IPS DF 6.9 (cell line): ENCODE measurements at places on chromosomes 13 and 19.

DNA sequence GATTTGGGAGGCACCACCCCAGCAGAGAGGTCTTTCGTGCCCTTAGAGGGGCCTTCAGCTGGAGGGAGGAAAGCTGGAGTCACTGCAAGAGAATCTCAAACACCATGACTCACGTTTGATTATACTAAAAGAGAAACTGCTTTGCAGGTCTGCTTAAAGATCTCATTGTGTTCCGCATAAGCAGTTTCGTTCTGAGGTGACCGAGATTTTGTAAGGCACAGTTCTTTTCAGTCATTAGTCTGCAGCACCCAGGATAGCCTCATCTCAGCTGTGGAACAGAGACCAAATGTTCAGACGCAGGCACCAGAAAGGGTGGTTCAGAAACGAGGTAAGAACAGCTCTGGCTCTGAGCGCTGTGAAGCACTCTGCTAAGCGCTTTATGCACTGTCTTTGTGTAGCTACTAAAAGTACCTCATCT, 71.2 kb upstream of the GTF3A start:
- no peak for DNase-seq

GRCh38 chr19:18053576-18054219, 33.0 kb downstream of the IL12RB1 start:
- DNase-seq = no peak

GRCh38 chr19:6101991-6102390, 8.3 kb downstream of the RFX2 start:
- DNase-seq = no peak

- no peak for DNase-seq
These were observed 388.2 kb downstream of the GPC6 start for GRCh38 chr13:93614776-93615175.

- DNase-seq = no peak
These were observed 18.9 kb downstream of the KDM4B start for GRCh38 chr19:4987692-4988370.

DNA sequence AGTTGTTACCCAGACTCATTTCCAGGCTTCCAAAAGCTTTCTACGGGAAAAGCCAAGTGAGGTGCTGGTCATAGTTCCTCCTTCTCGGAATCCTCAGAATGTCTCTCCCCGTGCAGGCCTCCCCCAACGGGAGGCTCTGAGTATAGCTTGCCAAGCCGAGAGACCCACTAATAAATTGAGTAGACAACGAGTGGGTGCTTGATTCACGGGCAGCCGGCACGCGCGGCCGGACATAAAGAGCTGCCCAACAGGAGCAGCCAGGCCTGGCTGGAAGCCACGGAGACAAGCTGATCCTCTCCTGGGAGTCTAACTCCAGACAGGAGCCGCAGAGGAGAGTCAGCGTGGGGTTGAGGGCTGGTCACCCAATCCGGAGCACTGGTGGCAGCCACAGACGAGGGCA, 43.4 kb upstream of the MEDAG start:
- no peak for DNase-seq

- no peak for DNase-seq
These were observed 11.2 kb upstream of the ADPRHL1 start for GRCh38 chr13:113464476-113464875.

GRCh38 chr13:90654970-90655369, 692.5 kb upstream of the MIR17HG start:
- no peak for DNase-seq

DNA sequence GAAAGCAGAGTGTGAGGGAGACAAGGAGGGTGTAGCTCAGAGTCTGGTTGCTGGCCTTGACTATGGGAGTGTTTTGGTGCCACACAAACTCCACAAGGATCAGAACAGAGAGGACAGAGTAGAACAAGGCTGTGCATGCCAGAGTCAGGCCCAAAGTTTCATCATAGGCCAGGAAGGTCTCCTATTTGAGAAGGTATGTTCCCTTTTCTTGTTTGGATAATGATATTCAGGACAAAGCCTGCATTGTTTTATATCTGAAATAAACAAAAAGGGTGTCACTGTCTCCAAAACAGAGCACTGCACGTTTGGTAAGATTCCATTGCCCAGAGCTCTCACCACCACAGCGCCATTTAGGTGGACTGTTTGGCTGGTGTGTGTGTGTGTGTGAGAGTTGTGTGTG, 3.1 kb upstream of the ZSCAN5A start:
- DNase-seq = no peak

GRCh38 chr13:74036373-74036772, 97.8 kb downstream of the KLF12 start:
- peak; percentile 54 for DNase-seq

GRCh38 chr19:47231215-47232054, 436 bp upstream of the BBC3 start:
- no peak for DNase-seq

- no peak for DNase-seq
These were observed 16.9 kb downstream of the IZUMO4 start for GRCh38 chr19:2113439-2114211.

DNA sequence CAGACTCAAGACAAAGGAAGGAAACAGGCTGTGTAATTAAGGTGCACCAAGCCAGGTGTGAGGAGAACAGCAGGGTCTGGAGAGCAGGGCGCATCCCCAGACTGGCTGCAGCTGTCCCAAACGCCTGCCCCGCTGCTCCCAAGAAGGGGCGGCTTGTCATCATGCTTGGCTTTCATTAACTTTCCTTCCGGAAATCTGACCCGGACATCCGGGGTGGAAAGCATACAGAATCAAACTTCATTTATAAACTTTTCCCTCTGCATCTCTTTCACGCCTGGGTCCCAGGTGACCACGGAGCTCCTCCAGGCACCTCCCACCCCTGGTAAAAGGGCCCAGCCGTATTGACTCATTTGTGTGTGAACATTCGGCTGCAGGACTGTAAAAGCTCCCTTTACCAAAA, 31.7 kb downstream of the TSHZ3 start:
- DNase-seq = no peak

DNA sequence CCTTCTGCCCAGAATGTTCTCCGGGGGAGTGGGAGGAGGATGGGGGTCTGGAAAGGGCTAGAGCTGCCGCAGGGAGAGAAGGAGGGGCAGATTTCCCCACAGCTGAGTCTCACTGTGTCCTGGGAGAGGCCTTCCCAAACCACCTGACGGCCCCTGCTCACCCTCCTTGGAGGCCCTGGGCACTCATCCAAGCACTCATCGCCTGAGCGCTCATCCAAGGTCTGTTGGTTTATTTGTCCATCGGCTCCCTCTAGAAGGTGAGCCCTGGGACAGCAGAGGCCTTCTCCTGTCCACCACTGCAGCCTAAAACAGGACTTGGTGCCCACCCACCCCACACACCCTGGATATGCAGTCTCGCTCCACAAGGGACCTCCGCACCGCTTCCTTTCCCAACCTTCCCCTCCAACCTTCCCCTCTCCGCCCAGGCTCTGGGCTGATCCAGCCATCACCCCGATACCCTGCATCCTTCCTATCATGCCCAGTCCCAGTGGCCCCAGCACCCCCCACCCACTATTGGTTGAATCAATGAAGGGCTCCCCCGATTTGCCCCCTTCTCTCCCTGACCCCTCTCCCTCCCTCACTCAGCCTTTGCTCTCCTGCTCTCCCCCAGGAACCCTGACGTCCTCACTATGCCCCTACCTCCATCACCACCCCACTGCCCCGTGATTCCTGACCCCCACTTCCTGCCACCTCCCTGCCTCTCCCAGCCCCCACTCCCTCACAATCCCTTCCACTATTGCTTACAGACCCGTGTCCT, 1.7 kb downstream of the UBXN6 start:
- DNase-seq = no peak

DNA sequence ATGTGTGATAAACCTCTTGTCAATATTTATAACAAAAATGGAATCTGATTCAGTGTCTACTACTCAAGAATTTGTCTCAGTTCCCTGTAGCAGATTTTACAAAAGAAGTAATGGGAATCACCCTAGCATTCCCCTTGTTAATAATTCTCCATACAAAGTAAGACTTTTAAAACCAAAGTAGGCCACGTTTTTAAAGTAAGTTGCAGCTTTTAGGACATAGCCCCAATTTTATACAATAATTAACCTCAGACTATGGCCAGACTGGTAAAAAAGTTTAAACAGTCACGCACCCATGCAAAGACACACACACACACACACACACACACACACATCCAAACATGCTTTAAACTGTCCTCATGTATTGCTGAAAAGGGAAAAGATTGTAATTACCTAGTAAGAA, 589.9 kb downstream of the PCDH9 start:
- DNase-seq = no peak

- DNase-seq = no peak
These were observed 8.5 kb upstream of the CEACAM7 start for GRCh38 chr19:41696402-41697197.

DNA sequence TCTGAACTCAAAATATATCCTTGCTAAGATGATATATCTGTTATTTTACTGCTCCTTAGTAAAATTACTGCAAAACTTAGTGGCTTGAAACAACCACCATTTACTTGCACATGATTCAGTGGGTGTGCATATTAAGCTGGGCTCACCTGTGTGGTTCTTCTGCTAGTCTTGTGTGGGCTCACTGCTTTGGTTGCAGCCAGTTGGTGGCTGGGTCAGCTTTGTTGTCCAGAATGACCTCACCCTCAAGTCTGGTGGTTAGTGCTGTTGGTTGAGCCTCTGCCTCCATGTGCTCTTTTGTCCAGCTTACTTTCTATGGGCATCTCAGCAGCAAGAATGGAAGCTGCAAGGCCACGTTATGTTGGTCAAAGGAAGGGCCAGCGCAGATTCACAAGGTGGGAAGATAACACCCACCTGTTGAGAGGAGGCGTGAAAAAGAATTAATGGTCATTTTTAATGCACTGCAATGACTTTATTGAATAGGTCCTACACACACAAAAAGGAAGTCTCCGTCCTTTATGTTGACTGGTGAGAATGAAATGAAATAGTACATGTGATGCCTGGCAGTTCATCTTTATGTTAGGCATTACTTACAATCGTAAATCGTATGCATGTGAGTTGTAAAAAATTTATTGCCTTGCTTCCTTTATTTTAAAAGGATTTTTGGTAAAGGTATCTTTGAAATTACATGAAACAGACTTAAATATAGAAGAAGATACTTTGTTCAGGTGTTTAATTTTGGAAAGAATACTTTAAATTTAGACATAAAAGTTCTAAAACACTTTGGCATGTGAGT, 34.3 kb downstream of the URI1 start:
- no peak for DNase-seq

DNA sequence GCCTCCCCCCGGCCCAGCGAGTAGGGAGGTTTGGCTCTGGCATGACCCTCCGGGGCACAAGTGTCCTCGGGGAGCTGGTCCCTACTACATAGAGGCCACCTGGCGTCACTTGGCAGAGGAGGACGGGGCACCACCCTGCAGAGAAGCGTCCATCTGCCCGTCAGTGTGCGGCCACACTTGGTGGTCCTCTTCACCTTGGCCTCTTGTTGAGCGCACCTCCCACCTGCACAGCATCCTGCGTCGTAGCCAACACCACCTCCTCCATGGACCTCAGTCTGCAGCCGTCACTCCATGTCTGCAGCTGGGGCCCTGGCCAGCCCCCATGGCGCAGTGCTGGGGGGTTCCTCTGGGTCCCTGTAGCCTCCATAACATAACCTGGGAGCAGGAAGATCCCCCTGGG, 35.1 kb downstream of the MCF2L start:
- DNase-seq = no peak

GRCh38 chr13:51020600-51020999, 90.5 kb downstream of the C13orf42 start:
- no peak for DNase-seq

DNA sequence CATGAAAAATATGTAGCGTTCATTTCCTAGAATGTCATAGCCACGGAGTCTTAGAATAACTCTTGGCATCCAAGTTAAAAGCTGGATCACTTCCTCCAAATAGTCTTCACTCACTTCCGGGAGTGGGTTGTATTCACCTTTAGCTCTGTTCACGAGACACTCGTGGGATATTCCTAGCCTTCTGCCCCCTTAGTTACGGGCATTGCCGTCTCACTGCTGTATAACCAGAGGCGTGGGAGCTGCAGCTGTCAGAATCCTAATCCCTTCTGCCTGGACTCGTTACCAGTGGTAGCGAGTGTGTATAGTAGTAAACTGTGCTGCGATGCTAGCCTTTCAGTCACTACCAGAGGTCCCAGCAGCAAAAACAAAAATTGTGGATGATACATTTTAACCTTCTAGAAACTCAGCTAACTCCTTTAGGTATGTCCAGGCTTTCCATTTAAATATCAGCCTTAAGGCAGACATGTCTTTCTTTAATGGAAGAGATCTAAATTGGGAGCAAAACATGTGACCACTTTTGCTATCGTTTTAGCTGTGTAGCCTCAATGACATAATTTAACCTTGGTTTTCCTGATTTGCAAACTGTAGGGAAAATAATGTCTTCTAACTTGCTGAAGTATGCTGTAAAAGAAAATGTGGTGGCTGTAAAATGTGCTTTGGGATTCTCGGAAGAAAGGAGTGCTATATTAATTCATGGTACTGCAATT, 34.1 kb downstream of the ERCC5 start:
- DNase-seq = no peak

GRCh38 chr19:13817615-13818371, 22.6 kb downstream of the ZSWIM4 start:
- peak; percentile 96 for DNase-seq
